Upper lobe of right lung (tissue), 1 donor: ENCODE measurements at places on chromosomes 13 and 19.

DNA sequence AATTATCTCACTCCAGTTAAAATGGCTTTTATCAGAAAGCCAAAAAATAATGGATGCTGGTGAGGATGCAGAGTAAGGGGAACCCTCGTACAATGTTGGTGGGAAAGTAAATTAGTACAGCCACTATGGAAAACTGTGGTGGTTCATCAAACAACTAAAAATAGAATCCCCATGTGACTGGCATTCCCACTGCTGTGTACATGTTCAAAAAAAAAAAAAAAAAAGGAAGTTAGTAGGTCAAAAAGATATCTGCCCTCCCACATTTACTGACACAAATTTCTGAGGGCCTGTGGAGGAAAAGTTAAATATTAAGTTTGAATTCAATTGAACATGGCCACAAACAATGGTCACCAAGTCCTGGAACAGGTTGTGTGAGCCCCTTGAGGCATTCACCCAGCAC is 9.8 kb upstream of the ZSCAN5A start:
- no peak for DNase-seq

DNA sequence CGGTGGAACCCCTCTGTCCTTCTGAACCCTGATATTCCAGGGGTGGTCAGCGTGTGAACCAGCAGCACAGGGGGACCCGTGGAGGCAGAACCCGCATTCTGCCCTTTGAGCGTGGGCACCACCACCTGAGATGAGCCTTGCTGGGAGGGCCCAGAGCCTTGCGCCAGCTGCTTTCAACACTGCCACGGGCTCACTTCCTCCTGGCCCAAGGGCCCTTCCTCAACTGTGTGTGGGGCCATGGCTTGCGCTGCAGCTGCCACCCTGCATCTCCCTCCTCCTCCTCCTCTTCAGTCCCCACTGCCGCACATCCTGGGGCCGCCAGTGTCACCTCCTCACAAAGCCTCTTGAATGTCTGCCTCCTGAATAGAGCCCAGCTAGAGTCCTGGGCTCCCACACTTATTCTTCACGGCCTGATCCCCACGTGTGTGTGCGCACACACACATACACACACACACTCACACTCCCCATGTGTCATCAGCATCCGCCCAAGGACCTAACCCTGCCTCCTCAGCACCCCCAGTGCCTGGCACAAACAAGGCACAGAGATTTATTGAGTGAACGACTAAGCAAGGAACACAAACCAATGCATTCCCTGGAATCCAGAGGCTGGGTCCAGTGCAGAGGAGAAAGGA is 26.9 kb upstream of the TMEM160 start:
- no peak for DNase-seq

DNA sequence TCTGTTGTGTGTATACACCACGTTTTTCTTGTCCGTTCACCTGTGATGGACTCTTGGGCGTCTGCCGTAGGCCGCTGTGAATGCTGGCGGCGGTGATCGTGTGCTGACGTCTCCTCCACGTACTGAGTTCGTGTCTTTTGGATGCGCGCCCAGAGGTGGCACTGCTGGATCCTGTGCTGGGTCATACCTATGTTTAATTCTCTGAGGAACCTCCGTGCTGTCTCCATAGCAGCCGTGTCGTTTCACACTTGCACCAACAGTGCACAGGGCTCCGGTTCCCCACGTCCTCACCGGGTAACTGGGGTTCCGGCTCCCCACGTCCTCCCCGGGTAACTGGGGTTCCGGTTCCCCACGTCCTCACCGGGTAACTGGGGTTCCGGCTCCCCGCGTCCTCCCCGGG is 56.2 kb downstream of the ATP11A start:
- peak; percentile 78 for DNase-seq

DNA sequence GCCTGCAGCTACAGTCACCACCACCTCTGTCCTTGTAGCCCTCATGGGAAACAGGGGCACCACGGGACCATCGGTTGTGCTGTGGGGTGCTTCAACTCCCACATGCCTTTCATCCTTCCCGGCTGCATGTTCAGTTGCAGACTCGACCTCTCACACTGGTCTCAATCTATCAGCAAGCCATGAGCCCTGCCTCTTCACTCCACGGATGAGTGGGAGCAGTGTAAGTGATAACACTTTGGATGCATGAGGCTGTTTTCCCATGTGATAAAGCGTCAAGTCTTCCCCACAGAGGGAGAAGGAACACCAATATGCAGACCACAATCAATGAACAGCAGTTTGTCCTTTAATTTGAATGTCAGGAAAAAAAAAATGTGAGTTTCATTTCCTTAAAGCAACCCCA is 12.2 kb downstream of the SERP2 start:
- no peak for DNase-seq
